Stimulated activated CD8-positive, alpha-beta memory T cell treated with anti-CD3 and anti-CD28 coated beads, Interleukin-15, amount 100 ng/mL, for 48 hours (primary cell): ENCODE measurements at places on chromosomes 11 and 22.

DNA sequence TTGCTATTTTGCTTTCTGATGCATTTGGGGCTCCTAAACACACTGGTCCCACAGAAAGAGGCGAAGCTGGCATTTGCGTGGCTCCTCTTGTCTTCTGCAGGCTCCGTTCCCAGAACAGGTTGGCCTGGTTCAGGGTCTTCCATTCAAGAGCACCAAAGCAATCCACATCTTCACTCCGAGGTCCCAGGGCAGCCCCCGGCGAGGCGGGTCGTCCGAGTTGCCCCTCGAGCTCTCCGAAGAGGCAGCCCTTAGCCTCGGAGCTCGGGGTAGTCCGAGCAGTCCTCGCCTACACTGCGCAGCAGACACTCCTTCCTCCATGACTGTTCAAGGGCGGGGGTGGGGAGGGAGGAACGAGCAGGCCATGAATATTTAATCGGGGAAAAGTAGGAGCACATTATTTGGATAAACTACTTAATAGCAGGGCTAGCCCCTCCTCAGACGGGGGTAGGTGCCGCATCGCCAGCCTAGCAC lies 321.3 kb downstream of the BLID start:
- DNase-seq = no peak

DNA sequence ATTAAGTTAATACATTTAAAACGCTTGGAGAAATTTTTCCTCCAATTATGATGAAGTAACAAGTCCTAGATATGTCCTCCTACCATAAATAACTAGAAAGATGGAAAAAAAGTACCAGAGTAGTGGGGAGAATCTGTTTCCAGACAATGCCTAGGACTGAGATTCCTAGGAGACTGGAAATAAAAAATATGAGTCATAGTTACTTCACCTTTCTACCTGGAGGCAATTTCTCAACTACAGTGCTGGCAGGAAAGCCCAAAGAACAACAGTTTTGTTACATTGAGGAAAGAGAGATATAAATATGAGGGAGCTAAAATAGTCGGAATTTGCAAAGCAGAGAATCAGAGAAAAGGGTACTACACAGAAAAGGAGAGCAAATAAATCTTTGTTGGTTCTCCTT lies 202.1 kb upstream of the ARHGAP42 start:
- DNase-seq = no peak

DNA sequence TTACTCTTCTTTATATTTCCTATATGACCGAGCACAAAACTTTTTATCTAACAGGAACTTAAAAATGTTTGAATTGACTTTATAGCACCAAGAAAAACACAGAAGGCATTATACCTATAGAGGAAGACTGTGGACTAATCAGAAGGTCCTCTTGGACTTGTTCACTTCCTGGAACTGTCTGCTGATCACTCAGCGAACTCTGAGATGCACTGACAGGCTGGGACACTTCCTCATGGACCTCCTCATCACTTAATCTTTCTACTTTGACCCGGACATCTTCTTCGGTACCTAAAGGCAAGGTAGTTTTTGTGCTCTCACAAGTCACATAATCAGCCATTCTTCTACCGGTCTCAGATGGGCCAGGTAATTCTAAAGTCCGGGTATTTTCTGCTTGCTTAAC lies 54.0 kb downstream of the ZBTB44 start:
- no peak for DNase-seq

DNA sequence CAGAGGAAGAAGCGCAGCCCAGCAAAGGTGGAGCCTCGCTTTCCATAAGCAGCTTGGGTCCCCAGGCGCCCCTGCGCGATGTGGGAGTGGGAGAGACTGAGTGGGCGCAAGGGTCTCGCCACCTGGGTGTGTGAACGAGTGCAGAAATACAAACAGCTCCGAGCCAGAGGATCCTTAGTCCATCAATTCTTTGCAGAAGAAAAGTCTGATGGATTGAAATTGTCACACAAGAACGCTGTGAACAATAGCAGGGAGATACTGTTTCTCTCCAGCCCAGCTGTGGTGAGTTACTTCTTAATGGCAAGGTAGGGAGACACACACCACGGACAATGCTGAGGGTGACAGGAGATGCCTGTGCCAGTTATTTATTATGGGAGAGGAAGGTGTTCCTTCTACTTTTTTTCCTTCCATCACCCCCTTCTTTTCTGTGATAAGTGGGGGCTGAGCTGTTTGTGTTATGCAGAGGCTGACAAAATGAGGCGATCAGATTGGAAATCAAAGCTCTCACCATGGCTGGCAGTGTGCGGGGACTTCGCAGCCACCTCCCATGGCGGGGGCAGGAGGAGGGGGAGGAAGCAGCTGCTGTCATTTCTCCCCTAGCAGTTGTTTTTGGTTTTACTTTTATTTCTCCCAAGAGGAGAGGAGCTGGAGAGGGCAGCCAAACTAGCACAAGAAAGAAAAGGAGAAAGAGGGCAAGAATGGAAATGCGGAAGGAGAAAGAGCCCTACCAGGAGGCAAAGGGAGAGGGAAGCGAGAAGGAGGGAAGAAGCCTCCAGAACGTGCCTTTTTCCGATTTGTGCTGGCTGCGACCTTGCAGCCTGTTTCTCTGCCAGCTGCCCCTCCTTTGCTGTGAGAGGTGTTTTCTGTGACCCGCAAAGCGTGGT lies 755.8 kb downstream of the NTM start:
- no peak for DNase-seq

- DNase-seq = no peak
Observed at GRCh38 chr11:76276046-76276780, 69.9 kb upstream of the WNT11 start.

DNA sequence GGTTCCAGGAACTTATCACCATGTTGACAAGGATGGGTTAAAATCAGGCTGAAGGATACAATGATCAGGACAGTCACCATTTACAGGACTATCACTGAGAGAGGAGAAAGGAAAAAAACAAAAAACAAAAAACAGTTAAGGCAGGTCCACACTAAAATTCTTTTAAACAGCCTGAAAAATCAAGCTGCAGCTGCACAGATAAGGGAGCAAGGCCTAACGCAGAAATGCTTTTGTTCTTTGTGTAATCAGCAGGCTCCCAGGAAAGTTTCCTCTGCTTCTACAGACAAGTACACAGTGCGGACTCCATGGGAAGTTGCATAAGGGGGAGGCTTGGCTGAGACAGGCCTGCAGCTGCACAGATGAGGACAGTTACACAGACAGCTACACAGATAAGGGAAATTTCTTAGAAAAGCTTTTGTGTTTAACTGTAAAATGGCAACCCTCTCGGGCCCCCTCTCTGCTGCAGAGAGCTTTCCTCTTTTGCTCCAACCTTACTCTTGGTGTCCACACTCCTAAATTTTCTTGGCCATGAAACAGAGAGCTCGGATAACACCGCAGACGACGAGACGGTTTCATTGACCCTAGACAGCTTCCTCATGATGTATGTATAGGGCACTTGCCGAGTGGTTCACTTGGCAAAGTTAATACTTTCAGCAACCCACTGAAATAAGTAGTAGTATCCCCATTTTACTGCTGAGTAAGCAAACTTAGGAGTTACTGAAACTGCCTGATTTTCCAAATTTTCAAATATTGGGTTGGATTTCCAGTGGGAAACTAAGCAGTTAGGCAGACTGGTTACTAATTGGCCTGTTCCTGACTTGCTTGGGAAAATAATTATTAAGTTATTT lies 45.5 kb downstream of the PIWIL3 start:
- DNase-seq = no peak

GRCh38 chr11:9573775-9574621 lies 528 bp downstream of the WEE1 start:
- no peak for DNase-seq

DNA sequence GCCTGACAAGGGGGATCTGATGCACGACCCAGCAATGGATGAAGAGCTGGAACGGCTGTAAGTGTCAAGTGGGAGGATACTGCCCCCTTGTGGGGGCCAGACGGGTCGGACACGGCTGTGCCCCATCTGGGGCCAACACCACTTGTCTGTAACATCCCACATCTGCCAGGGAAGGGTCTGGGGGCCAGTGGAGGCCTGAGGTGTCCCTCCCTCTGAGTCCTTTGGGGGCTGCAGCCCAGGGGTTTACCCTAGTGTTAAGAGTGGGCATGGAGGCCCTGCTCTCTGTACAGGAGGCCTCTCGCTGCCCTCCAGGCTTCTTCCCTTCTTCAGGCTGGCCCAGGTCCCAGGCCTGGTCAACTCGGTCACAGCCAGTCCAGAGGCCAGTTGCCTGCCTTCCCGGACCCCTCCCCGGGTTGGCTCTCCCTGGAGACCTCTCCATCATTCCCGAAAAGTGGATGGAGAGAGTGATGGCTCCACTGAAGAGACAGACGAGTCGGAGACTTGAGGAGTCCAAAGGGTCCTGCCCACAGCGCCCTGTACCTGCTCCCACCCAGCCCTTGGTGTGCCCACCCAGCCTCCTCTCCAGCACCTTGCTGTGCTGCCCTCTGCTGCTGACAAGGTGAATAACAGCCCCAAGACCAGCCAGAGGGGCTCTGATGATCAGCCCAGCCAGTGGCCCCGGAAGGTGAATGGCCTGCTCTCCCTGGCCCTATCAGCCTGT lies 15.4 kb downstream of the ARFGAP2 start:
- no peak for DNase-seq

- DNase-seq = no peak
Observed at GRCh38 chr11:33957304-33957917, 65.5 kb upstream of the LMO2 start.

DNA sequence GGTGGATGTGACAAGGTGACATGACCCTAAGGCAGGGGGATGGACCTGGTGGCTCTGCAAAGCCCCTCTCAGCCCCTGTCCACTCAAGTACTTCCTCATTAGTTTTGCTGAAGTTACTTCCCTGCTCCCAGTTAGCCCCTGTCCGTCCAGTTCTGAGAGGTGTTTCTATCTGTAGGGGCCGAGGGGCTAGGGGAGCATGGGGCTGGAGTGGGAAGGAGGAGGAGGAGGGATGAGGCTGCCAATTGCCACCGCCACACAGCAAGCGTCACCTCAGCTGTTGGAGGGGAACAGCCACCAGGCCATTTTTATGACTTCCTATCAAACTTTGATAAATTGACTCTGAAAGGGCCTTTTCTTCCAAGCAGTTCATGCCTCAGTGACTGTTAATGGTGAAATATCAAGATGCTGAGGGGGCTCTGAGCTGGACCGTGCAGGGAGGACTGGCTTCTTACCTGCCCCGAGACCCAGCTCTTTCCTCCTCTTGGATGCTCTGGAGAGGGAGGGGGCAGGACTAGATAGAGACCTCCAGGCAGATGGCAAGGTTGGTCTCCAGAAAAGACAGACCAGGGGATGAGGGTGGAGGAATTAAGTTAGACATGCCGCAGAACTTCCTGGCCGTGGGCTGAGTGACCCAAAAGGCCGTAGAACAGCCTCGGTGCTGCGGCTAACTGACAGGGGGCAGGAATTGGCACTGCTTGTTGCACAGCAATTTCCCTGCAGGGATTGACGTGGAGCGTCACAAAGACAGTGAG lies 137.0 kb downstream of the ST3GAL4 start:
- no peak for DNase-seq

DNA sequence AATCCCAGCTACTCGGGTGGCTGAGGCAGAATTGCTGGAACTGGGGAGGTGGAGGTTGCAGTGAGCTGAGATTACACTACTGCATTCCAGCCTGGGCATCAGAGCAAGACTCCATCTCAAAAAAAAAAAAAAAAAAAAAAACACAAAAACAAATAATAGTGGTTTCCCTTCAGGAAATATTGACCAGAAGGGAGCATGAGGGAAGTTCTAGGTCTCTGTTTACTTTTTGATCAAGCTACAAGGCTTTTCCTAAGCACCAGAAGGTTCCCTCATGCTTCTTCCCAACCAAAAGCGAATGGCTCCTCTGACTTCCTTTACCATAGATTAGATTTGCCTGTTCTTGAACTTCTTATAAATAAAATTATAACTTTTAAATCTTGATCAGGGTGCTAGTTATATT lies 18.3 kb downstream of the MYO18B start:
- DNase-seq = no peak

- DNase-seq = no peak
Observed at GRCh38 chr11:100866453-100866852, 179.4 kb downstream of the ARHGAP42 start.

- DNase-seq = no peak
Observed at GRCh38 chr11:44269369-44270351, 40.3 kb downstream of the ALX4 start.

DNA sequence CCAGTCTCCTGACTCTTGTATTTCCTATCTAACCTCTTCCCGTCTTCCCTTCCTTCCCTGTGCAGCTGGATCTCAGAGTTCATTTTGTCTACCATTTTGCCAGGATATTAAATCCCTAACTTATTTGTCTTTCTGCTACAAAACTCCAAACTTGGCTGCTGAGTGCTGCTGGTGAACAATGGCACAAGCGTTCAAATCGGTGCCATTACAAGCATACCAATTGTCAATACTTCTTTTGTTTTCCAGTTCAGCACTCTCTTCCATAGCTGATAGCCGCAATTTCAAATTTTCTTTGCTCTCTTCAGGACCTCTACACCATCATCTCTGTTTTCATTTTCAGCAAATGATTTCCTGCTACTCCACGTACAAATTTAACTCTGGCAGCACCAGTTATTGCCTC lies 13.4 kb downstream of the IL18 start:
- DNase-seq = no peak

DNA sequence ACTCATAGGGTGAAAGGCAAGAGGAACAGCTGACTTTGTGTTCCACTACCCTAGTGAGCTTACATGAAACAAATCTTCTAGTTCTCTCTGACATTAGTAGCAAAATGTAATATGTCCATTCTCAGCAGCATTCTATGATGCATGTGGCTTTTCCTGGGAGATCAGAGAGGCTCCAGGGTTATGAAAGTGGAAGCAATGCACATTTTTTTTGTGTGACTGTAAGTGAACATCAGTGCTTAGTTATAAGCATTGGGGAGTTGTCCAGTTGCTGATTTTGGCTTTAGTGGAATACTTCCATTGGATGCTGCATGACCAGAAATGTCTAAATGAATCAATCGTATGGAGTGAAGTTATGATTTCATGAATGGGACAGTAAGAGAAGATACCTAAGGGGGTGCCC lies 255.9 kb downstream of the FAT3 start:
- no peak for DNase-seq

DNA sequence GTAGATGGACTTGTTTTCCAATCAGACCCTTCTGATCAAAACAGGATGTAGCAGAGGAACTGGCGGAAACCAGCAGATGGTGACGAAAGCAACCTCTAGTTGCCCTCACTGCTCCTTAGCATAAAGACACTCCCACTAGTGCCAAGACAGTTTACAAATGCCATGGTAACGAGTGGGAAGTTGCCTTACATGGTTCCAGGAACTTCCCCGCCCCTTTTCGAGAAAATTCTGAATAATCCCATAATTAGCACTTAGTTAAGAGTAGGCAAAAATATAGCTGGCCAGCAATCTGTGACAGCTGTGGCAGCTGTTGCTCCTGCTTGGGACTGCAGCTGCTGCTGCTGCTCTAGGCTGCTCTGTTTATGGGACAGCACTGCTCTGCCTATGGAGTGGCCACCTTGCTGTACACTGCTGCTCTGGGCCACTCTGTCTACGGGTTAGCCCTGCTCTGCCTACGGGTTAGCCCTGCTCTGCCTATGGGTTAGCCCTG lies 33.4 kb upstream of the SORL1 start:
- no peak for DNase-seq

DNA sequence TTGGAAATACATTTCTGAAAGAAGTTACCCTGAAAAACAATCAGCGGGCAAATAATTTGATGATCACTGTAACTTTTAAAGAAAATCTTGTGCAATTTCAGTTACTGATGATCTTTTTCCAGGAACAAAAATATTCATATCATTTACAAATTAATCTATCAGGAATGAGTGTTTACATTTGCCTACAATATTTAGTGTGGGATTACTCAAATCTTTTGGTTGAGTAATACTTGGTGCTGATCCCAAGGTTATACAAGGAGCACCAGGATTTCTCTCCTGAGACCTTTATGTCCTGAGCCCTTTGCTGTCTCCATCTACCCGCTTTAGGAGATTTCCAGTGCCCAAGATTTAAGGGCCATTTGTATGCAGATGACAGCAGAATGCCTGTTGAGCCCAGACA lies 116.1 kb downstream of the ATXN10 start:
- no peak for DNase-seq

- no peak for DNase-seq
Observed at GRCh38 chr11:35267504-35267903, 128.5 kb downstream of the CD44 start.
